ENCODE measurements at places on chromosomes 1 and 21.
A peak's percentile ranks its signal among the peaks of the same experiment; 100 is the strongest.

GRCh38 chr1:6827630-6828165 lies 42.4 kb downstream of the CAMTA1 start:
- DNase-seq, result peak; percentile 77

- no peak for DNase-seq
Measured at GRCh38 chr1:157302724-157303123, 164.5 kb upstream of the ETV3 start.

DNA sequence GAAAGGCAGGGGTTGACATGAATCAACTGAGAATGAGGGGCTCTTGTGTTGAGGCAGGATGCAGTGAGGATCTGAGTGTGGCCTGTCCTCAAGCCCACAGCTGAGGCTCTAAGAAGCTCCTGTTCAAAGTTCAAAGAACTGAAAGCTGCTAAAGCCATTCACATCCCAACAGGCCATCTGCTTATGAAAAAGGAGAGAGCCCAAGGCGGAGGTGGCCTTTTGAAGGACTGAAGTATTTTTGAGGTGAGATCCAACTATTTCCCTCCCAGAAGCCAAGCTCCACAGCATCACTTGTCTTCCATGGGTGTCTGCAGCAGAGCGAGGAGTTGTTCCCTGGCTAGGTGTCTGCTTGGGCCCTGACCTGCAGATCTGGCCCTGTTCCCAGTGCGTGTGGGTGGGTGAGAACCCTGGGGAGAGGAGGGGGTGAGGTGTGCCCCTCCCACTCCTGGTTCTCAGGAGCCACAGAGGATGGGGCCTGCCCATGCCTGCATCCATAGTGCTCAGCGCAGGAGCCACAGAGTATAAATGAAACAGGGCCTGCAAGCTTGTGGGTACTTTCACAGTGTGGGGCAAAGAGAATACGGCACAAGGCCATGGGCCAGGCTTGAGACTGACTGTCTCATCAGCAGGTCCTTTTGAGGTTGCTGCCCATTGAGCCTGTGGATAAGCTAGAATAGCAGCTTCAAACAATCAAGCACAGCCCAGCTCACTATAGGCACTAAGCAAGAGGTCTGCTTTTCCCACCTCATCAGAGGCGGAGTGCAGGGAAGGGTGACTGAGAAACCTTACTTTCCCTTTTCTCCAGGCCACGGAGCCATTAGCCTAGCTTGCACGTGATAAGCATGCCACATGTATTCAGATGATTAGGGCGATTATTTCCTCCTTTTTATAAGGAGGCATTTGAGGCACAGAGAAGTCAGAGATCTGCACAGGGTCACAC lies 15.7 kb downstream of the REG4 start:
- no peak for DNase-seq

- no peak for DNase-seq
Measured at GRCh38 chr21:42160111-42160721, 58.7 kb upstream of the ABCG1 start.

- DNase-seq, result no peak
Measured at GRCh38 chr1:116243333-116244054, 129.6 kb upstream of the ATP1A1 start.

DNA sequence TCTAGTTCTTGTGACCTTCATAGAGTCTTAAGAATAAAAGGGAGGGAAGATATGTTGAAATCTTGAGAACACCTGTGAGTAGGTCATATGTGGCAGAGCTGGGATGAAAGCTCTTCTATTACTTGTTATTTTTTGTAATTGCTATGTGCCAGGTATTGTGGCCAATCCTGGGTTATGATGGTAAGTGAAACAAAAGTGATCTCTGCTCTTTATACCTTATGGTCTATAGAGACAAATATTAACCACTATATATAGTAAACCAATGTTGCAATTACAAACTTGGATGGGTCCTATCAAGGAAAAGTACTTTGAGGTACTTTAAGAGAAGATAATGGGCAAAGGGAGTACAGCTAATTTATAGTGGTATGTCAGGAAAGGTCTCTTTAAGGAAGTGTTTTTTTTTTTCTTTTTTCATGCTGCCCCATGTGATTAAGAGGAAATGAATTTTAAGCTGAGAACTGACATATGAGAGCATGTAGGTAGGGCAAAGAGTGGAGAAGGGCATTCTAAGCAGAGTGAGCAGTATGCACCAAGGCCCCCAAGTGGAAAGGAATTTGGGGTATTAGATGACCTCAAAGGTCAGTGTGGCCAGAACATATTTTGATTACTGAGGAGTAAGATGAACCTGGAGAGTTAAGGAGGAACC lies 43.3 kb downstream of the POU2F1 start:
- DNase-seq, result no peak

DNA sequence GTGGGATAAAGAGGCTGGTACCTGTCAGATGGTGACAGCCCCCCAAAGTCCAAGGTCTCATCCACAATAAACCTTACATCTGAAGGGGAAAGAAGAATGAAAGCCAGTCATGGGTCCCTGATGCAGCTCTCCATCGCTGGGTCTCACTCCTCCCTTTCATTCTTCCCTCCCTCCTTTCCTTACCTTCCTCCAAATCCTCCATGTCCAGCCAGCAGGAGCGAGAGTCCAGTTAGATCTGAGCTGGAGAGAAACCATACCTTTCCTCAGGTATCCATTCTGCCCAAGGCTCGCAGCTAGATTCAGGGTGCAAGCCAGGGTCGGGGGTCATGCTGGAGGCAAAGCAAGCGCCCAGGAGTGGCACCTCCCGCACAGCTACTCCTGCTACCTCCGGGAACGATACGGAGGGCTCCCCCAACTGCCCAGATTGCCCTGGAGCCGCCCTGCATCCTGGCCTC lies 421 bp downstream of the PSRC1 start:
- no peak for DNase-seq

DNA sequence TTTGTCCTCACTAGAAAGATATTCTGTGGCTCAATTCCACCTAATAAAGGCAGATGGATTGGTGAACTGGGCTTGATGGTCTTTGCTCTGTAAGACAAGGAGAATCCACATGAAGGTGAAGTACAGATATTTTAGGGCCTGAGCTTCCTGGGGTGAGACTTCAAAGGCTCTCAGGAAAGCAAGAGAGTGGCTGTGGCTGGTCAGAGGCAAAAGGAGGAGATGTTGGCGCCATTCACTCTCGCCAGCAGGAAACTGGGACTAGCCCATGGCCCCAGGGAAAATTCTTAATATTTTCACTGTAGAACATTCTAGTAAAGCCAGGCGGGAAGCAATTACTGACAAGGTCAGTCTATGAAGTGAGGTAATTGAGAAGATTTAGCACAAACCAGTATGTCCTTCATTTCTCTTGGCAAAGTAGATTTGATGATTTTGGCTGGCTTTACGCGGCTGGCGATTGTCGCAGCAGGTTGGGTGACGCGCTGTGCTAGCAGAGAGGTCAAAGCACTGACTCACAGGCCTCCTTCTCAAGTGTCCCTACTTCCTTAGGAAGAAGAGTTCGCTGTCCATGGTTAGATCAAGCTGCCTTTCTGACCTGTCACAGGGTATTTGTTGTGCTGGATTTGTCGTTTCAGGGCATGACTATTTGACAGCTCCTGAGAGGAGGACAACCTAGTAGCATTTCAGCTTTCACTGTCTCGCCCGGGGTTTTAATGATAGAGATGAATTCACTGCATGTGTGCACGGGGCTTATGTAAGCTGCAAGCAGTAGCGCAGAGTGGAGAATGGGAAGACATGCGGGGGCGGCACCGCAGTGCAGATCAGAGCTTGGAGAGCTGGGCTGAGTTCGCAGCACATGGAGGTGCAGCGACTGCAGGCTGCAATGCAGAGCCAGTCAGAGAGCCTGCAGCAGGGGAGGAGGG lies 32.7 kb downstream of the XCL1 start:
- no peak for DNase-seq

DNA sequence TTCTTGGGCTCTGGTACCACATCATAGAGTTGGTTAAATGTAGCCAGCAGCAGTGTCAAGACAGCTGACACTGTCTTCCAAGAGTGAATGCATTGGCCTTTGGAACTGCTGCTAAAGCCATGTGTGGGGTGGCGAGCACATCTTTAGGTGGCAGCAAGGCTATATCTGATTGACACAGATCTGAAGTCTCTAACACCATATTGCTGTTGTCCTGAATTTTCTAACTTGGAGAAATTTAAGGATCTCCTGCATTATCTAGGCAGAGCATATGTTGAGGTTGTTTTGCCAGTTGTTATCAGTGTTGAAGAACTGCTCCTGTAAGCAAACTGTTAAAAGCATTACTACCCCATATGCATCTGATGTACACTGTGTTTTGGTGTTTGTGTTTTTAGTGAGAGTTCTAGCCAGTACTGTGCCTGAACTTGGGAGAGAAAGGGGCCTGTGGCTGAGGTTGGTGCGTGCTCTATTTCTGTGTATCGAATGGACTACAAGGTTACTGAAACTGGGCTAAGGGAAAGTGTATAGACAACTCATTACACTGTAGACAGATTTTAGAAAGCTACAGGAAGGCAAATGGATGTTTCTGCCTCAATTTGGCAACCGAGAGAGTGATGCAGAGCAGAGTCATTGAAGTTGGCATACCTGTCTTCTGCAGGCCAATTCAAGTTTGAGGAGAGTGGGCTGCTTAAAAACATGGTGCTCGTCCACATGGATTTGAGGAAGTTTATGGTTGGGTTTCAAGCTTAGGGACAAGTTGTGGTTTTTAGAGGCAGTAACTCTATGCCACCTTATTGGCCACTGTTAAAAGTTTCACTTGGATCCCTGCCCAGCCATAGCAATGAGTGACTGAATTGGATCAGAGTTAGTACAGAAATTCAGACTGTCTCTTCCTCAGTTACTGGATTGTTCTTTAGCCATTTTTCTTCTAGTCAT lies 16.9 kb downstream of the DYRK3 start:
- DNase-seq, result no peak

DNA sequence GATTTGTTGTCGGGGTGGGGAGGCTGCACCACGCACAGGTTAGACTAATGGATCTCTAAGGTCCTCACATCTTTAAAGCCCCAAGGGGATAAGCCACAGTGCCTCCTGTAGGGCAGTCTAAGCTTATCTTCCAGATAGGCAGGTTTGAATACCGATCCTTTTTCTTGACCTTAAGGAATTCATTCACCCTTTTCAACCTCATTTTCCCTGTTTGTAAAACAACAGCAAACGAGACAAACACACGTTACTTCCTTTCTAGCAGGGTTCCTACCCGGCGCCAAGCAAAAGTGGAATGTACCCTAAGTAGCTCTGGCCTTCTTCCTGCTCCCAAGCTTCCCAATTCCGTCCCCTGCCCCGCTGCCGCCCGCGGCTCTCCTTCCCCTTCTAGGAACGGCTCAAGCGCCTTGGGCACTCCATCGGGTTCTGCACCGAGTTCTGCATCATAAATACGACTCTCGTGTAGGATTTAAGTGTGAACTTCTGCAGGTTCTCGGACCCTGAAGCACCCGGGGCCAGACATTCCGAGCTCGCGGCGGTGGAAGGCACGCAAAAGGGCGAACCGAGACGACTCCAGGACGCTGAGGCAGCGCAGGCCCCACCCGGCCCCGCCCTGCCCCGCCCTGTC lies 548 bp upstream of the CDC20 start:
- peak; percentile 46 for DNase-seq

- no peak for DNase-seq
Measured at GRCh38 chr1:166701603-166702100, 137.6 kb upstream of the POGK start.

DNA sequence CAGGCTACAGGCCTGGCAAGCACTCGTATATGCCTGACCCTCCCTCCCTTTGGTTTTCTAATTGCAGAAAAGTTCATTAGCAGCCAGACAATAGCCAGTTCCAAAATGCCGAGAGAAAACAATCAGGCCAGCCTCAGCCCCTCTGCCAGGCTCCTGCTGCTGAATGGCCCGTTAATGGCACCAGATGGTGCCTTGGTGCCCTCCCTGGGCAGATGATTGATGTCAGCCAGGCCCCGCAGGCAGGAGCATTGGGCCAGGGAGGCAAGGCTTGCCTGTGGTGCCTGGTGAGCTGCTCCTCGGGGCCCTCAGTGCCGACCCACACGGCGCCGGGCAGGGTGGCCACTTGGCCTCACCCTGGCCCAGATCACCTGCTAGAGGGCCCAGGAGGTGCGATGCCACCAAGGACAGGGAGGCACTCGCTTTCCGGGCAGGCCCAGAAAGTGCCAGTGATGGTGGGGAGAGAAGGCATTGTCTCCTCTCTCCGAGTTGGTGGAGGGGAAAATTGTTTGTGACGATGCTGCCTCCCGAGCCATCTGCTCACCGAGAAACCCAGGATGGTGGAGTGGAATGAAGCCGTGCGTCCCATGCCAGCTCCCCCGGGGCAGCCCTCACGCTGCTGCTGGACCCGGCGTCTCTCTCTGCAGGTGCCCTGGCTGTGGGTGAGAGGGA lies 28.1 kb downstream of the QSOX1 start:
- DNase-seq, result no peak

DNA sequence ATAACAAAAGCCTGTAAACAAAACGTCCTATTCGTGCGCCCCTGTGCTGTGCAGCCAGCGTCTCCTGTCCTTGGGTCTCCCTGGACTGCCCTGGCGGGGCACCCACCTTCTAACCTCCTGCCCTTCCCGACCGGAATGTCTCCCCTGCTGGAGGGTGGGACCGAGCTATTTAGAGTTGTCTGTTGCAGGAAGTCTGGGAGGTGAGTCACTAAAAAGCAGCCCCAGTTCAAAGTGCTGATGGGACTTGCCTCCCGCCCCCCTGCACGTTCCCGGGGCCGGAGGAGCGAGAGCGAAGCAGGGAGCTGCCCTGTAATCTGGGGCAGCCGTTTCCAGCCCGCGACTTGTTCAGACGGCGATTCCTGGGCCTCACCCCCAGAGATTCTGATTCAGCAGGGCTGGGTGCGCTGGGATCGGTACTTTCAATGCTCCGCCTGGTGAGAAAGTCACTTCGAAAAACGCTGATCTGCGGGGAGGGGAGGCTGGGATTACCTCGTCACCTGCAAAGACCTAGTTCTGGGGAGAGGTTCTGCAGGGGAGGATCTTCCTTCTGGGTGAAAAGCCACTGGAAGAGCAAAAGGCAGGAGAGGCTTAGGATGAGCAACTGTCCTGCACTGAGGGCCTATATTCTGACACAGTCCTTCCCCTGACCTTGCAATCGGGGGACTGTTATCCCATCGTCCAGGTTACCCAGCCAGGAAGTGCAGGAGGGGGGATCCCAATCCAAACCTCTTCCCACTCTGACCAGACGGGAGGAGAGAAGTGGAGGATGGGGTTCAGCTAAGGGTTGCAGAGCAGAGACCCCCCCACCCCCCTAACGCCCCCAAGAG lies 1.2 kb upstream of the DHRS3 start:
- no peak for DNase-seq

DNA sequence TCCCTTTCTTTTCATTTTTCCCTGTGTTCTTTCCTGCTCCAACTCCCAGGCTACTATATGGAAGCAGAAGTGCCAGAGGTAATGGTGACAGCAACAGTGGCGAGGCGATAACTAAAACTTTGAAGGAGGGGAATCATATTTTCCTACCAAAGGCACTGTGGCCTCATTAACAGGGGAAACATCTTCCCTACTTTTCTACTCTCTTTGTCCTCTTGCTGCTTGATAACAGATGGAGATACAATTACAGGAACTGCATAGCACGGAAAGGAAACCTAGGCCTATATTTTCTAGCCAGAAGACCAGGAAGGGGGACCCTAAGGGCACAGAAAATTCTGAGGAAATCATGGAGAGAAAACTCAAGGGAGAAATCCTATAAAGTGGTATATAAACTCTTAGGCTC lies 42.3 kb downstream of the SASS6 start:
- DNase-seq, result no peak

- DNase-seq, result no peak
Measured at GRCh38 chr1:2865571-2866421, 64.3 kb upstream of the TTC34 start.

GRCh38 chr1:53390261-53390660 lies 62.4 kb upstream of the LRP8 start:
- DNase-seq, result no peak
